ENCODE measurements at places on chromosomes 2 and 18.

GRCh38 chr2:5915881-5916310 lies 223.7 kb downstream of the SOX11 start:
- DNase-seq: no peak

DNA sequence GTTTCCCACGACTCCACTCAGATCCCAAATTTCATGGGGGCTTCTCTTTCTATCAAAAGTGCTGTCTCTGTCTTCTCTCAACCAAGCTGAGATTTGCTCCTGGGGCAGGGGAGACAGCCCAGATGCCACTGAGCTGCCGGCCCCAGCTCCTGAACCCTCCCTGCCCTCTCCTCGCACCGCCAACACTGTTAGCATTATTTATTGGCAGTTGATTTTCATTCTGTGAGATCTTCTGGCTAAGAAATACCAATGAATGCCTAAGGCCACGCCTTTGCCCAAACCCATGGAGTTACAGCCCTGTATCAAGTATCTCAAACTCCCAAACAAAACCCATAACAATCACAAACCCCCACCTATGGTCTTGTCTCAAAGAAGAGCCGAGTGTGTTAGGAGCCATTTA lies 153.0 kb upstream of the TWIST2 start:
- no peak for DNase-seq

DNA sequence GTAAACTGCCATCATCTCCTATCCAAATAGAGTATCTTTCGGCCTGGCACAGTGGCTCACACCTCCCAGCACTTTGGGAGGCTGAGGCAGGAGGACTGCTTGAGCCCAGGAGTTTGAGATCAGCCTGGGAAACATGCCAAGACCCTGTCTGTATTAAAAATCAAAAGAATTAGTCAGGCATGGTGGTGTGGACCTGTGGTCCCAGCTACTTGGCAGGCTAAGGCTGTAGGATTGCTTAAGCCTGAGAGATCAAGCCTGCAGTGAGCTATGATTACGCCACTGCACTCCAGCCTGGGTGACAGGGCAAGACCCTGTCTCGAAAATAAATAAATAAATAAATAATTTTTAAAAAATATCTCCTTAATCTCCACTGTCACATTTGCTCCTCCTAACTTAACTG lies 14.7 kb upstream of the ARPC2 start:
- DNase-seq: no peak

DNA sequence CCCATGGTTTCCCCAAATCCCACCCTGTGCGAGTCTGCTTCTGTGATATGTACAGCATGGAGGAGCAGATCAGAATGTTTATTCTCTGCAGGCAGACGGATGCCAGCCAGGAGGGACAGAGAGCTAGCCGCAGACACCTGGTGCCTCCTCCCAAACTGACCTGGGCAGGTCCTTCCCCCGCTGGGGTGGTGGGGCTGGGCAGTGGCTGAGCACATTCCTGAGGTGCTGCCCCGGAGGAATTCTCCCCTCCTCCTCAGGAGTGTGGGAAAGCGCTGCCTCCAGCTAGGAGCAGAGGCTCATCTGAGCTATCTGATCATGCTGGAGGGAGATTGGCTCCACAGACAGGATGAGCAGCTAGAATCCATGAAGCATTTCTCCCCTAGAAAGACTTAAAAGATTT lies 21.7 kb downstream of the C2orf92 start:
- no peak for DNase-seq

- no peak for DNase-seq
Observed at GRCh38 chr2:218605432-218605831, 2.3 kb upstream of the PLCD4 start.

GRCh38 chr2:196961889-196962288 lies 35.4 kb upstream of the PGAP1 start:
- no peak for DNase-seq

- no peak for DNase-seq
Observed at GRCh38 chr2:12430407-12431133, 286.2 kb upstream of the TRIB2 start.

DNA sequence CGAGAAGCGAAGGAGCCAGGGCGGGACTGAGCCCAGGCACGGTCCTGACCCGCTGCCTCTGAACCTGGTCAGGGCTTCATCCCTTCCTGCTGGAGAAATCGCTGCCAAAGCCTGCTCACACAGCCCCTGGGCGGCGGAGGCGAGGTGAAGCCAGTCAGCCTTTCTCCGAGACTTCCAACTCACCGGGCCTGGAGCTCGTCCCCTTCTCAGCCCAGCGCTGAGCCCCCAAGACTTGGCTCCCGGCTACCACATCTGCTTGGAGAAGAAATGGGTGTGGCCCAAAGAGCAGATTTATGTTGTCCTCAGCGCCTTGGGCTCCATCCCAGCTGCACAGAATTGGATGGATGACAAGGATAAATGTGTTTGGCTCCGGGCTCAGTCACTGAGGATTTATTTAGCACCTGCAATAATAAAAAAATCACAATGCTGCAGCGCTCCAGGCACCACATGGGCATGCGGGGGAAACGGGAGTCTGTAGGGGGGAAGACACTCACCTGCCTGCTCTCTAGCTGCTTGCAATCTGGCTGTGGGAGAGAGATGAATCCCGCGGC lies 64.9 kb downstream of the ACTR2 start:
- no peak for DNase-seq

DNA sequence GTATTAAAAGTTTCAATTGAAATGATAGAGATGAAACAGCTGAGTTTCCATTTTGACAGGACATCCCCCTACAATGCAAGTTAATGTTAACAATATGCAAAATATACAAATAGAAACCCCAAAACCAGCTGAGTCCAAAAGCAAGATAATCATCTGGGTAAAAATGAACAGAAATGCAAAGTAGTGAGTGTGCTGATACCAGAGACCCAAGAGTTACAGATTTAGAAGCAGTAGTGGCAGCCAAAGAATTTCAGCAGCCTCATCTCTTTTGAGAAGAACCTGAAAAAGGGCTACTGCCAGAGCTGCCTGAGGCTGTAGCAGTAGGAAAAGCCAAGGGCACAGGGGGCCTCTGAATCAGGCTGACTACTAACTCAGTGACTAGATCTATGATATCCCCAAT lies 82.6 kb downstream of the THADA start:
- no peak for DNase-seq

DNA sequence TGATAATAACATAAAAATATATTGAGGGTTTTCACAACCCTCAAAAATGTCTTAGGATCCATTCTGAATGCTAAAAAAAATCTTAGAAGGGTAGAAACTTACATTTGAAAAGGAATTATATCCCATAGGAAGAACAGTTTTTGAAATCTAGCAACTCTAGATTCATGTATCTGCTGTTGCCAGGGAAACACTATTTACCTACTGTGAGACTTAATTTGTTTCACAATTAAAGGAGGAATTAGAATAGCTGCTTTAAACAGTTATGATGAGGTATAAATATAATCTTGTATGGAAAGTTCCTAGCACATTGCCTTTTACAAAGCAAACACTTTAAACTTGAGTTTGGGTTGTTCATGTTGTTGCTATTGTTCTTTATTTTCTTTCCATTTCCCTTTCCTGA lies 988.2 kb downstream of the SUCLG1 start:
- DNase-seq: no peak

DNA sequence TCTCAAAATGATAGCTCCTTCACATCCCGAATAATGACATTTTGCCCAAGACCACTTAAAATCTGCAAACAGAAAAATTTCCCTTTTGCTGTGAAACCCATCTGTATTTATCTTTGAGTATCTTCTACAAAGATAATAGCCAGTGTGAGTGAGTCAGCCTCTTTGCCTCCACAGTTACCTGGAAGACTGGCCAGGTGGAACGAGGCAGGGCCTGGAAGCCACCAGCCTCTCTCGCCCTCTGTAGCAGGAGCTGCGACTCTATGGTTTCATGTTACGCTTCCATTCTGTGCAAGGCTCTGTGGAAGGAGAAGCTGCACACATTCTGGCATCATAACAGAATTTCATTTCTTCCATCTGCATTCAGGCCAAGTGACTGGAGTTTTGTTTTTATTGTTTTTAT lies 9.5 kb downstream of the ELP2 start:
- DNase-seq: no peak

Data from right renal pelvis (tissue), 4 donors.